ENCODE measurements at places on chromosomes 6 and 20.

- DNase-seq = no peak
Measured at GRCh38 chr6:22368794-22369193, 72.0 kb upstream of the PRL start.

DNA sequence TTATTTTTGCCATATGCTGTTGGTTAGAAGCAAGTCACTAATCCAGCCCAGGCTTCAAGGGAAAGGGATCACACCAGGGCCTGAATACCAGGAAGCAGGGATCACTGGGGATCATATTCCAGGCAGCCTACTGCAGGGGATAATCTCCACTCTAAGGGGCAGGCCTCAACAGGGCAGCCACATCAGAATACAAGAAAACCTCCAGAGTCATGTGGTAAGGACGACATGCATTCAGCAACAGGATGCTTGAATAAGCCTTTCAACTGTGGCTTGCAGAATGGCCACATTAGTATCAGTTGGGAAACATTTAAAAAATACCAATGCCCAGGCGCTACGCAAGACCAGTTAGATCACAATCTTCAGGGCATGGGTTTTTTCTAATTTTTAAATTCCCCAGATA lies 109.1 kb downstream of the LY86 start:
- no peak for DNase-seq

DNA sequence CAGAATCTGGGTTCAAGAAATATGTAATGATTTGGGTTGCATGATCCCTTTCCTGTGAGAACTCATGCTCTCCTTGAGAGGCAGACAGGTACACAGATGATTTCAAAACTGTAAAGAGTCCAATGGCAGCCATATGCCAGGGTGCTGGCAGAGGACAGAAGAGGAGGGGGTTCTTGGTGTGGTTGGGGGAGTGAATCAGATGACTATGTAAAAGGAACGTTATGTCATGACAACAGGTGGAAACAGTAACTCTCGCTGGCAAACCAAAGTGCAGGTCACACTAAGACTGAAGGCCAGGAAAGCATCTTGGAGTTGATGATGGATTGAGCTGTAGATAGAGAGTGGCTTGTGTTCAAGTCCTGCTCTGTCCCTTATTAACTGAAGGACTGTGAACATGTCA lies 20.3 kb downstream of the OR2A4 start:
- no peak for DNase-seq

DNA sequence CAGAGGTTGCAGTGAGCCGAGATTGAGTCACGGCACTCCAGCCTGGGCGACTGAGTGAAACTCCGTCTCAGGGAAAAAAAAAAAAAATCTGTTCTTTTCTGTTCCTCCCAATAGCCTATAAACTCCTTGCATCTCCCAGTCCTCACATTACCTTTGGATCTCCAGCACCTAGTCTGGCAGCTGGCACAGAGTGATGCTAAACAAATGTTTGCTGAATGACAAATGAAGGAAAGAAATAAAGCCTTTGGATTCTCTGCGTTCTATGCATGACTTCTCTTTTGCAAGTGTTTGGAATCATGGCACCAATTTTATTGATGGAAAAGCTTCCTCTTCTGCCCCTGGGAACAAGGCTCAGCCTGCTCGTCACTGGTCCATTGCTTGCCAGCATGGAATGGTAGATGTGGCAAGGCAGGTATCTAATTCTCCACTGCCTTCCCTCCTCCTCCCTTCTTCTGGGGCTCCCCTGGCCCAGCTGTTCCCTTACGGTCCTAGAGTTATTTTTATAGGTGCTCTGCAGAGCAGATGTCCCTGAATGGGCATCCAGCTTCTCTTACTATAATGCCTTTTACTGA lies 53.6 kb upstream of the FYN start:
- DNase-seq = no peak

DNA sequence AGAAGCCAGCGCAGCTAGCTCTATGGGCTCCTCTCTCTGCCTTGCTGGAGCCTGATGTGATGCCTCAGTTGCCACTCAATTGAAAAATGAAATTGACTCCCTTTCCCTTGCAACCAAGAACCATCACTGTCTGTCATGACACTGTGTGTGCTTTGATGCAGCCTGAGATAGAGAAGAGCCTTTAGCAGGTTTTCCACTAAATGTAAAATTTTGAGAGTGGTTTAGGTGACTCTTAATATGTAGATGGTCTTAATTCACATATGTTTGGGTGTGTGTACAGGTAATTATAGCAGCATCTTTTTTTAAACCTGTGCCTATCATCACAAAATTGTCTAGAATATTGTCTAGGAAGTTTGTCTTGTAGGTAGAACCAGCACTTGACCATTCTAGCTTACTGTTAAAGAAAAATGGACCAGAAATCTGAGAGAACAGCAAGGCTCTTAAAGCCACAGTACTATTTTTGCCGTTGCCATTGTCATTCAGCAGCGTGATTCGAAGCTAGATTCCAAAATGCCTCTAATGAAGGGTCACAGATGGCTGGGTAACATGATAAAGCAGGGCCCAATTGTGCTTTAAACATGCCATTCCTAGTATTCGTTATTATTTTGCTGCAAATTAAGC lies 1.3 kb downstream of the ARFGEF3 start:
- DNase-seq = no peak

DNA sequence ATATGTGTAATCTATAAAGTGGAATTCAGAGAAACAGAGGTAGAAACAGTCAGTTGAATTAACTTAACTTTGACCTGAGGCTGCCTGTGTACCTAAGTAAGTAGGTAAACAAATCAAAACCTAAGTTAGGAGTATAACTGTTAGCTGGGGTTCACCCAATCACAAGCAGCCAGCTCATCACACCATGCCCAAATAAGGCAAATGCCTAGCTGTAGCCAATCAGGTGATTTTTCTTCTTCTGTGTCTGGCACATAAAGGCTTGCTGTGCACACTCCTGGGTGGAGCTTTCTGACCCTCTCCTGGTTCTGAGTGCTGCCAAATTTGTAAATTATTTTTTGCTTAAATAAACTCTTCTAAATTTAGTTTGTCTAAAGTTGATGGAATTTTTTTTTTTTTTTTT lies 54.7 kb upstream of the TRIM39 start:
- DNase-seq = no peak

GRCh38 chr6:31896856-31897611 lies 464 bp downstream of the EHMT2 start:
- no peak for DNase-seq

DNA sequence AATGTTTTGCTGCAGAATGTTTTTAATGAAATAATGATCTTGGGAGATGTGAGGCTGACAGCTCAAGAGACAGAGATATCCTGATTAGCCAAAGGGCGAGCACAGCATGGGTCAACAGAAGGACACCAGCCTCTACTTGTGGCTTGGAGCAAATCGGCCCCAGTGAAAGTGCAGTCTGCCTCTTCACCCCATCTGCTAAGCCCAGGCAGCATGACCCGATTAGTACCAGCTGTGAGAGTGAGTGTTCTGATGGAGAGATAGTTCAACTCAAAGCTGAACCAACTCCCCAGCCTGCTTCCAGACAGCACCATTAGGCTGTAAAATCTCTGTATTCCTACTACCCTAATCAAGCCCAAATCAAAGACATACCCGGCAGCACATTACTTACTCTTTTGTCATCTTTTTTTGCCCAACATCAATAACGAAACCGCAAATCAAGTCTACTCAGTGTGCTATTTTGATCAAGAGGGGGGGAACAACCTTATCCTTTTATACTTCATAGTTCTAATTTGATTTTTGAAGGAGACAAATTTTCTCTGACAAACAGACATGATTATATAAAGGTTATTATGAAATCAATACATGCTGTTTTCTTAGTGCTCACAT lies 514.1 kb upstream of the NRSN1 start:
- no peak for DNase-seq

GRCh38 chr20:63134201-63134612 lies 81.7 kb downstream of the YTHDF1 start:
- no peak for DNase-seq

GRCh38 chr6:119676230-119676629 lies 326.7 kb upstream of the MAN1A1 start:
- DNase-seq = no peak

DNA sequence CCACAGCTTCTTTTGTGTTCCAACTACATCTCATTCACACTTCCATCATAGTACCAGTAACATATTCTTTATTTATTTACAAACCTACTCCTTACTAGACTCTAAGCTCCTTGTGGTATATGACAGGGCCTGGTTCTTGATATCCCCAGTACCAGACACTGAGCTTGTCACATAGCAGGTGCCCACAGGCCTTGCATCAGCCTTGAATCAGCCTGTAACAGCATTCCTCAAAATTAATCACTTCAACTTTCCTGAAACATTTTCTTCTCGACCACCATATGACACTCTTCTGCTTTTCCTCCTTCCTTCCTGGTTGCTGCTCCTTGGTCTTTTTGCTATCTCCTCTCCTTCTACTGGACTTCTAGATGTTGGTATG lies 24.7 kb upstream of the SRPK1 start:
- DNase-seq = no peak

DNA sequence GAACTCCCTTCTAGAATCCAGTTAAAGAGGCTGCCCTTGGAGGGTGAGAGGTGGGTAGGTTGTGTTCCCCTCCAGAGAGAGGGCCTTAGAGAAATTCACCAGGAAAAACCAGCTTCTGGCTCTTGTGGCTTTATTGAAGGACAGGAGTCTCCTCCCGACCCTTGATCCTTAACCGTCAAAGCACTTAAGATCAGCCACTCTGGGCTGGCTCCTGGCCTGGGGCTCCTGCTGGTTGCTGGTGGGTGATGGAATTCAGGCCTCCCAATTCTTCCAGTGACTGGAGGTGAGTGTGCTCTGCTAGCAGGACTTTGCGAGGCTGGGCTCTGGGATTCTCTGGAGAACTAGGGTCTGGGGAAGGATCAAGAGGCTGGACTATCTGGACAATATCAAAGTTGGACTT lies 75.6 kb upstream of the LGSN start:
- no peak for DNase-seq

DNA sequence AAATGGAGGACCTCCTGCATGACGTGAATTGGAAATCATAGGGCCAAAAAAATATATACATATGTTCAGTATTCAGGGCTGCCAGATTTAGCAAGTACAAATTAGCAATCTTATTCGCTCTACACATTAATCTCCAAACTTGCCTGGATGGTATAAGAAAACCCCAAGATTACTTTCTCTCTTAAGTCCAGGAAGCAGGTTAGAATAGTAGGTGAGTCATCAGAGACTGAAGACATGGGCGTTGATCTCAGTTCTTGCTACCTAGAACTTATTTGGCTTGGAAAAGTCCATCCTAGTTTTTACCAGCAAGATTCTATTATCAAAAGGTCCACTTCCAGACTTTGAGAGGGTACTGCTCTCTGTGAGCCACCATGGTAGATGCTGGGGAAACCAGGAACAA lies 47.4 kb downstream of the GPR63 start:
- no peak for DNase-seq

All from T1000 (cell line).